ENCODE measurements at places on chromosomes 7 and 10. TPM values are rescaled to one million over a fixed set of nuclear protein-coding genes. Genes with fewer than 3 reads are reported as not detected.
A peak's percentile ranks its signal among the peaks of the same experiment; 100 is the strongest.

- no peak for DNase-seq
Measured at GRCh38 chr10:98209441-98209840, 58.6 kb downstream of the LOXL4 start.

DNA sequence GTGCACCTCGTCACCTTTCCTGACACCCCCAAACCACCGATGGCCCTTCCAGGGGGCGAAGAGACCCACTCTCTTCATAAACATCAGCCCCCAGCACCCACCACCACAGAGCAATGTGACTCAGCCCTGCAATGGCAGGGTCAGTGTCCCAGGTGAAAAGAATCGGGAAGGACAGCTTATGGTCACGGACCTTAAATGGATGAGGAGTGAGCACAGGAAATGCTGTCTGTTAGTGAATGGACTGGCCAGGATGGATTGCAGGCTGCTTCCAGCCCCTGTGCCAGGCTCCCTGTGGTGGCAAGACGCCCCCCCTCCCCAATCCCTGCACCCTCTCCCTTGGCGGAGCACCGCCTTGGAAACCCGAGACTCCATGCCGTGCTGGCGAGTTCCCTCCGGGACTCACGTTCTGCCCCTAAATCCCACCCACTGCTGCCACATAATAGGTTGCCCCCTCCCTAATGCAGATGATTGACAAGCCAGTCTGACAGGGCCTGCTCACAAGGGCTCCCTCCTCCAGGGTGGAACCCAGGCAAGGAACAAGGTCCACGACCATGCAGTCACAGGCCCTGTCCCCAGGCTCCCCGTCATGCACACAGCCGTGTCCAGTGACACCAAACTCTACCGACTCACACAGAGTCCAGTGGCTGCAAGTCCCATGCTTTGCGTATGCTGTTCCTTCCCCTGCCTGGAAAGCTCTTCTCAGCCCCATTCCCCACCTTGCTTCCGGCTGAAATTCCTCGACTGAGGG, 7.3 kb downstream of the ASB13 start:
- DNase-seq: no peak

DNA sequence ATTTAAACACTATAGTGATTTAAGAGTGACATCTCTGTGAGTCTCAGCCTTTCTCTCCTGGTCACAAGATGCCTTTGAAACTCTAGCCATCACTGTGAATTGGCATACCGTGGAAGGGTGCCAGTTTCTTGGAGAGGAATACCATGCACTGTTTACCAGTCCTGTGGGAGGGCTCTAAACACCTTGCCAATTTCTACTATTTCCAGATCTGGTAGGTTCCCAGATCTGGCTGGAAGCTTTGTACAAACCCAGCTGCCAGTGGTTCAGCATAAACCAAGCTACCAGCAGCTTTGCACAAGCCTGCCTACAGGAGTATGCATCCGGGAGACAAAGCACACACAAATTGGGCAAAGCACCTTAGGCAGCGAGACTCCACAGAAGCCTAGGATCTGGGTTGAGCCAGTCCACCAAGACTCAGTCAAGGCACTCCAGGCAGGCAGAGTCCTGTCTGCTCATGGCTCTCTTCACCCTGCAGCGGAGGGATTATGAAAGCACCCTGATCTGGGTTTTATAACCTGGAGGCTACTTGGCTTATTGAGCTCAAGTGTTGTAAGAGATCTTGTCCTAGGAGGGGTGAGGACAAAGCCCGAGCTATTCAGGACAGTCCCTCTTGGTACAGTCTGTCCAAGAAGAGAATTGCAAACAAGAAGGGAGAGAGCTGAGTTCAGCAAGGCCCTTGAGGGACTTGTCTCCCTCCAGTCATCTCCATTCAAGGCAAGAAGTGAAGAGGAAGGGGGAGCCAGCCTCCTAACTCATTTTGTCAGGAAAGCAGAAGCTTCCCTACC, 23.6 kb downstream of the MCM10 start:
- no peak for DNase-seq

DNA sequence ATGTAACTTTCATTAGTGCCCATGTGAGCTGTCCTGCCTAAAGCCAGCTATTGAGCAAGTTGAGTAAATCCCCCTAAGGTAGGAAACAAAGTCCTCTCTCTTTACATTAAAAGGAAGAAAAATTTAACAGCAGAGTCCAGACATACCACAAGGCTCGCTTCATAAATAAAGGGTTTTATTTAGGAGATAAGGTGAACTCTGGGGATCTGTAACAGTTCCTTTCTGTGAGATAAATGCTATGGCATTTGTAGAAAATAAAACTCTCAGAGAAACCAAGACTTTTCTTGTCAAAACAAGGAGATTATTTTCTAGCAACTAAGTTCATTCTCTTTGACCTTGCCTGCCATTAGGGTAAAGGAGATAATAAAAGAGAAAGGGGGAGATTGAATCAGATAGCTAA, 32.3 kb upstream of the LYZL1 start:
- no peak for DNase-seq

DNA sequence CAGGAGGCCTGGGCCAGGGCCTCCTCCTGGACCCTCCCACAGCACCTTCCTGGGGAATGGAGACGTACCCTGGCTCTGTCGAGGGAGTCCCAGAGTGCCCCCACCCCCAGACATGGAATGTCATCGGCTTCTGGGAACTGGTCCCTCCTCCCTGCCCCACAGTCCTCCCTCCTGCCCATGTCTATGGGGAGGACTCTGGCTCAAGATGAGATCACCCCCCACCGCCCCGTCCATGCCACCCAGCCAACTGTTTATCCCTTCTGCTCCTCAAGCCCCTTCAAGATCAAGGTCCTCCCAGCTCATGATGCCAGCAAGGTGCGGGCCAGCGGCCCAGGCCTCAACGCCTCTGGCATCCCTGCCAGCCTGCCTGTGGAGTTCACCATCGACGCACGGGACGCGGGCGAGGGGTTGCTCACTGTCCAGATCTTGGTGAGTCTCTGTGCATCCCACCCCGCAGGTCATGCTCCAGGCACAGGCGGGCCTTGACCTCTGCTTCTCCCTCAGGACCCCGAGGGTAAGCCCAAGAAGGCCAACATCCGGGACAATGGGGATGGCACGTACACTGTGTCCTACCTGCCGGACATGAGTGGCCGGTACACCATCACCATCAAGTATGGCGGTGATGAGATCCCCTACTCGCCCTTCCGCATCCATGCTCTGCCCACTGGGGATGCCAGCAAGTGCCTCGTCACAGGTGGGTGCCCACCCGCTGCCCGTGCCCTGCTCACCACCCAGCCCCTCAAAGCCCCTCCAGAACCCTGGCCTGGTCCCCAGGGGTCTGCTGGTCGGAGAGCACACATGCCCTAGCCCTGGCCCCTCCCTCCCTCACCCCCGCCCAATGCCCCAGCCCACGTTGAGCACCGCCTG, 14.1 kb upstream of the ATP6V1F start:
- no peak for DNase-seq

DNA sequence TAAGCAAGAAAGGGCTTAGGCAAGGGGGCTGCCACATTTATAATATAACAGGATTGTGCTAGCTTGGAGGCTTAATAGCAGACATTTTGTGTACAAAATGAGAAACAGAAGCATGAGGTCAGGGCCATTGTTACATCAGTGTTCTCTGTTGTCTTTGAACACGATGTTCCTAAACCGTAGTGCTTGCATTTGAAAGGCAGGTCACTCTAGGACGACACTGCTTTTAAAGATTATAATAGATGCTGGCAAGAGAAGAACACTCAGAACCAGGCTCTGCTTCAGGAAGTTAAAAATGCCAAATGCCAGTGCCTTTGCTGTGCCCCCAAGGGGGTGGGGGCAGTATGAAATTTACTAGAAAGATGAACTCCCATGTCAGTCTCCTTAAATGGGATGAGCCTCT, 91.1 kb downstream of the SORCS3 start:
- DNase-seq: no peak

DNA sequence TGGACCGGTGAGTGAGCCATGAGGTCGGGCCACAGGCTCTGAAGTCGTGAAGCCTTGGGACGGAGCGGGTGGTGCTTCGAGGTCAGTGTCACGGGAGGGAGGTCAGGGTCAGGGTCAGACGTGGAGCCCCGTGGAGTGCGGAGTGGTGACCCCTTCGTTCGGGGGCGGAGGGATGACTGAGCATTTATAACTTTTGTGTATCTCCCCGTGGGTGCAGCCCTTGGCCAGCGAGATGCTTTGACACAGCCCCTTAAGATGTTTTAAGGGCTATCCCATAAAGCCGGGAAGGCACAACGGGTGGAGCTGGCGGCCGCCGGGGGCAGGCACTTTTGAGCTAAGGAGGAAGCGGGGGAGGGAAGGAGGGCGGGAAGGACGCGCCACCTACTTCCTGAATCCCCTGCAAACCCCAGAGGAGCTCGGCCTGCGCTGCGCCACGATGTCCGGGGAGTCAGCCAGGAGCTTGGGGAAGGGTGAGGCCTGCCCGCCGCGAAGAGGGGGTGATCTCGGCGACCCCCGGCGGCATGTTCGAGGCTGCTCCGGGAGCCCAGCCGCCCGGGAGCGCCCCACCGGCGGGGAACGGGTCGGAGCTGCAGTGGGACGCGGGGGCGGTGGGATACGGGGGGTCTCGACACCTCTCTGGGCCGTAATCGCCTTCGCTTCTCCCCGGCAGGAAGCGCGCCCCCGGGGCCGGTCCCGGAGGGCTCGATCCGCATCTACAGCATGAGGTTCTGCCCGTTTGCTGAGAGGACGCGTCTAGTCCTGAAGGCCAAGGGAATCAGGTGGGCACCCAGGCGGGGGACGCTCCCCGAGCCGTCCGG, at the start of gene GSTO1:
Gene GSTO1, plus strand, starts transcription at position 400 of the 818 bp plus-strand sequence. Its CDS starts 37 bp downstream, at position 437.
- peak; percentile 83 for DNase-seq

DNA sequence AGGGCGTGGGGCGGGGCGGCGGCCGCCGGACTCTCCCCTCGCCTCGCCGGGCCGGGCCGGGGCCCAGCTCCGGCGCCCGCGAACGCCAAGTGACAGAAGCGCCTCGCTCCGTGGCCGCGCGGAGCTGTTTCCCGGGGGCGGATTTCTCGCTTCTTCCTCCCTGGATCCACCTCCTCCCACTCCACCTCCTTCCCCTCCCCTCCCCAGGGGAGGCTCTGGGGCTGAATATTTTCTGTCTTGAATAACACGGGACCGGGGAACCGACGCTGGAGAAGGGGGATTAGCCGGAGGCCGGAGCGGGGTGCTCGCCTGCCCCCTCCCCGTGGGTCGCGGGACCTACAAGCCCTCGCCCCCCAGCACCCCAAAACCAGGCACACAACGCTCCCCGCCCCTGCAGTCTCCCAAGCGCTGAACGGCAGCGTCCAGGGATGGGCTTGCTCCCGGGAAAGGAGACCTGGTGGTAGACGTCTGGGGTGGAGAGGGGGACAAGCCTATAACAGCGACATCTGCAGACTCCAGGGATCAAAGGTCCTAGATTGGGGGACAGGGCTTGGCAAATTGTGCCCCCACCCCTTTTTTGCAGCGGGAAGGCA, at the start of gene ARHGAP21:
Gene ARHGAP21, minus strand, starts transcription at position 100 of the 593 bp plus-strand sequence. CDS start 1,988 bp downstream, outside the sequence.
- DNase-seq: peak; percentile 53

DNA sequence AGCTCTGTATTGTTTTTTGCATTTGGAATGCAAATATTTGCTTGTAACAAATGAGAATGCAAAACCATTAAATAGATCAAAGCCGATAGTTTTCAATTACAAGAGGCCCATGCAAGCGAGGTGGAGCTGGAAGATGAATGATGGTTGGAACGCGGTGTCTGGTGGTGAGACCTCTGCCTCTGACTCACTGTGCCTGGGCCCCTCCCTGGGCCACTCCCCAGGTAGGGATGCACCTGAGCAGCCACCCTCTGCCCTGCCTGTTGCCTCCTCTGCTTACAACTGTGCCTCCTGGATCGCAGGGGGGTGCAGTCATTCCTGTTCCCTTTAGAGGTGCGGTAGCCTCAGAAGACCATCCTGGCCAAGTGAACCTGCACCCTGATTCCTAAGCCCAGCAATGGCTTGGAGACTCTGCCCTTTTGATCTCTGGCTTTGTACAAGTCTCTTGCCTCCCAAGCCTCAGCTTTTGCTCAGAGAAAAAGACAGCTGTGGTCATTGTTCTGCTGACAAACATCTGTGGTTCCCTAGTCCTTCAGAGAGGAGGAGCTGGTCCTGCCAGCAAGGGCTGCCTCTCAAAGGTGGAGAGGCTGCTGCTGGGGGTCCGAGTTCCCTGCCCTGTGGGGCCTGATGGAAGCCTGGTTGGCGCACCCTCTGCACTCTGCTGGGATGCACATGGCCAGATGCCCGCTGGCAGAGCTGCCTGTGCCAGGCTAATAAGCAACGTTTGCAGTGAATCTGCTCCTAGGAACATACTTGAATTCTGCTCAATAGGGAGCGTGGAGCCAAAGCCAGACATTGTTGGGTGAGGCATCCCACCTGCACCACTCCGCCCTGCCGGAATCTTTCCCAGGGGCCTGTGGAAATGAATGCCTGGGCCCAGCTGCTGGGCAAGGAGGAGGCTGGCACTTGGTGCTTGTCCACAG, 126.3 kb upstream of the TCERG1L start:
- no peak for DNase-seq

- DNase-seq: no peak
Measured at GRCh38 chr7:144908324-144908723, 72.5 kb upstream of the TPK1 start.

DNA sequence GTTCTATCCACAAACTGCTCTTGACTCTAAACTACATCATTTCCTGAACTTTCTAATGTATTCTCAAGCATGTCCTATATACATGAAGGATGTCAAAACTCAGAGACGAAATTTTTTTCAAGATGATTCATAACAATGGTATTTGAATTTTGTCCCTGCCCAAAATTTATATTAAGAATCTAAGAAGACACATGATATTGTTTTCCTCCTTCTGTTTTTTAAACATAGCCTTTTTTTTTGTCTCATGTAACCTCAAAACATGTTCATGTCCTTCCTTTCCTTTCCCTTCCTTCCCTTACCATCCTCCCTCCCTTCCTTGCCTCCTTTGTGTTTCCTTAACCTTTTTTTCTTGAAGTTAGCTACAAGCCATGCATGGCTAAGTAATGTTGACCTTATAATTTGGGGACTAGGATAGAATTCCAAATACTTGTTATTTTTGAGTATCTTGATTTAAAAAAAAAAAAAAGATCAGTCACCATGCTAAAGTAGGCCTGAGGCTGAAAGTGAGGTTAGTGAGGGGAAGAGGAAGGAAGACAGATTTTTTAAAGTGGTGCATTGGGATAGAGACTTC, 163.0 kb downstream of the SUGCT start:
- no peak for DNase-seq

- no peak for DNase-seq
Measured at GRCh38 chr10:110755781-110756180, 111.6 kb downstream of the RBM20 start.

GRCh38 chr10:19347621-19348020, 299.0 kb downstream of the MALRD1 start:
- DNase-seq: no peak

- DNase-seq: no peak
Measured at GRCh38 chr7:117728890-117729624, 144.2 kb downstream of the CTTNBP2 start.

DNA sequence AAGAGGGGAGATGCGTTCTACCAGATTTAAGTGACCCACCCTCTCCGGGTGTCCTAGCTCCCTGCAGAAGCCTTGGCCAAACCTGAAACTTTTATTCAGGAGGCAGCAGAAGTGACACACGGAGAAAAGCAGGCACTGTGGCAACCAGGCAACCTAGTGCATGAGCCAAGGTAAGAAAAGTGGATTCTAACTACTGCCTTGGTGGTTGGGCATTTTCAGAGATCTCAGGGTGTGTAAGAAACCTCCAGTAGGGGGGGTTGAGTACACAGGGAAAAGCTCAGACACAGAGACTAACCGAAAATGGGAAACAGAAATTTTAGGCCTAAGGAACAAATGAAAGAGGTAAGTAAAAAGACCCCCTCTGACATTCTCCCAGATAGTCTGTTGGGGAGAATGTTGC, 645.7 kb downstream of the ANKRD7 start:
- DNase-seq: no peak

GRCh38 chr7:15782656-15783055, 96.2 kb upstream of the MEOX2 start:
- DNase-seq: no peak

PAPSS2 gene
- total RNA-seq: 54.0 TPM

ZNF273 gene
- total RNA-seq: 13.7 TPM

NCF1 gene
- total RNA-seq: not detected

HOXA5 gene
- 7.0 TPM for total RNA-seq

CTTNBP2 gene
- not detected for total RNA-seq

Measured in lung microvascular endothelial cell (primary cell).